ENCODE measurements at places on chromosomes 3 and 15. TPM values are rescaled to one million over a fixed set of nuclear protein-coding genes. Genes with fewer than 3 reads are reported as not detected.

- DNase-seq = peak; percentile 10
Observed at GRCh38 chr3:105857601-105858000, 11.2 kb downstream of the CBLB start.

GRCh38 chr15:83914906-83915305, 261.0 kb downstream of the ADAMTSL3 start:
- no peak for DNase-seq

GRCh38 chr3:30895329-30895728, 868 bp upstream of the GADL1 start:
- no peak for DNase-seq

- no peak for DNase-seq
Observed at GRCh38 chr3:156407617-156408225, 147.2 kb downstream of the SSR3 start.

- peak; percentile 93 for DNase-seq
Observed at GRCh38 chr15:75171408-75171807, 30.3 kb upstream of the C15orf39 start.

- no peak for DNase-seq
Observed at GRCh38 chr3:30352410-30353318, 253.7 kb upstream of the TGFBR2 start.

GRCh38 chr3:128221328-128221727, 68.0 kb downstream of the EEFSEC start:
- no peak for DNase-seq

GRCh38 chr3:37308247-37308646, 133.9 kb upstream of the LRRFIP2 start:
- DNase-seq = peak; percentile 29

- DNase-seq = no peak
Observed at GRCh38 chr3:138222131-138222941, 35.2 kb downstream of the ARMC8 start.

DNA sequence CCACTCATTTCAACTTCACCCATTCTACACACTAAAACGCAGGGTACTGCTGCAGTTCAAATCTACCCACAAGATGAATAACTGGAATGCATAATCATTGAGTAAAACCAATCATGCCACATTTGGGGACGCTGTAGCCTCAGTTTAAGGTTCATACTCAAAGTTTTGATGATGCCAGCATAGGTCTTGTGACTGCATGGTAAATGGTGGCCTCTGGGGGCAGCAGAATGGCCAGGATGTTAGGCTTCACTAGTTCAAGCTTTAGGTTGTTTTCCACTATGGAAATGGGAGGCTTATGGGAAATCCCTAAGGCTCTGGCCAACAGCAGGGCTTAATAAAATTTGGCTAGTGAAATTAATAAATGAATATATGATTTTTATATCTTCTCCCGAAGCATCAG, 104.3 kb upstream of the TSC22D2 start:
- DNase-seq = no peak

DNA sequence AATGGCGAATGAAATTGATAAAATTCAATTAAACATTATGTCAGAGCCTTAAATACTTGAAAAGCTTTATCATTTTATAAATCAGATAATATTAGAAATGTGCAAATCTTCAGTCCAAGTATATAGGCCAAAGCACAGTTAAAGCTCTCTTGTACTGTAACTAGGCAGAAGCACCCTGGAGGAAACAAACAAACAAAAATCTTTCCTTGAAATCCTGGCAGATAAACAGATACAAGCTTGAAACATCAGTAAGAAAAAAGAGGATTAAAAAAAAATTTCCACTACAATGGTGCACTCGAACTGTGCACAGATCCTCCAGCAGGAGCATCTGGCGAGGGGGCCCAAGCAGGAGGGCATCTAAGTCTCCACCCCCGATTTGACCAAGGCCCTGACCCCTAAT, 166.6 kb downstream of the PLD1 start:
- DNase-seq = no peak

GRCh38 chr15:98938799-98939198, 68.8 kb downstream of the PGPEP1L start:
- no peak for DNase-seq

DNA sequence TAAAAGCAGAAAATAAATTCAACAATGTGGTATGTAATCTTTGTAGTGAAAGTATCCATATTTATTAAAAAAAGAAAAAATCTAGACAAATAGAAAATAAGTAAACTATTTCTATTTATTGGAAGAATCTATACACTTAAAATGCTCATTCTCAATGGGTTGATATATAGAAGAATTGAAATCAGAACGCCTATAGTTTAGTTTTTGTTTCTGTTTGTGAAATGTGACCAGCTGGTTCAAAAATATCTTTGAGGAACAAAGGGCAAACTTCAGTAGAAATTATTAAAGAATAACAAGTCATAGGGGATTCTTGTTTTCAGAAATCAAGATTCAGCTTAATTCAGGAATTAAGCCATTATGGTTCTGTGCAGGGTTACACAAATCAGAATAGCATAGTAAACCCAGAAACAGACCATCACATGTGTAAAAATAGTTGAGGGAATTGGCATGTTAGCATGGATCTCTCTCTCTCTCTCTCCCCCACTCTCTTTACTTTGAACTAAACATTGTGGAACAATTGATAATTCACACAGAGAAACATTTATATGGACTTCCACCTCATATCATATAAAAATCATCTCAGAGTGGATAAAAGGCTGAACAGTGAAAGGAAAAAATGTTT, 134.0 kb downstream of the CHL1 start:
- DNase-seq = no peak

- peak; percentile 76 for DNase-seq
Observed at GRCh38 chr3:149085828-149086231, 503 bp downstream of the HLTF start.

DNA sequence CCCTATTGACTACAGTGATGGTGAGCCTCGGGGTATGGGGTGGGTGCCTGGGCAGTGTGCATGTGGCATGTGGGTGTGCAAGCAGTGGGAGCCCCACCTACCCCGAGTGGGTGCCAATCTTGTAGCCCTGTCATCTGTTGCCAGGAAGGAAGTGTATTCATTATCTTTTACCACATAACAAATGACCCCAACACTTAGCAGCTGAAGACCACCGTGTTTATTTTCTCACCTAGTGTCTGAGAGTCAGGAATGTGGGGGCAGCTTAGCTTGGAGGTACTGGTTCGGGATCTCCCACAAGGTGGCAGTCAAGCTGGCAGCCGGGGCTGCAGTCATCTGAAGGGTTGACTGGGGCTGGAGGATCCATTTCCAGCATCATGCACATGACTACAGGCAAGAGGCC, 21.7 kb downstream of the XYLB start:
- no peak for DNase-seq

Gene CDHR4
- not detected for total RNA-seq

Gene PLSCR2
- total RNA-seq = not detected

Gene SAXO2
- 6.2 TPM for total RNA-seq

Gene PAQR5
- total RNA-seq = 1.1 TPM

Gene PP2D1
- not detected for total RNA-seq

Gene NISCH
- 83.2 TPM for total RNA-seq

Gene SLC9C1
- total RNA-seq = not detected

Gene WDR5B
- total RNA-seq = 10.9 TPM

Gene SLC51B
- total RNA-seq = not detected

Gene CD80
- total RNA-seq = 2.5 TPM

Gene SPINT1
- total RNA-seq = 0.72 TPM

Gene PRSS50
- not detected for total RNA-seq

Gene MCTP2
- 16.3 TPM for total RNA-seq

Data from osteoblast (primary cell).